NCI-H1436 (cell line): ENCODE measurements at places on chromosomes 5 and 9.

DNA sequence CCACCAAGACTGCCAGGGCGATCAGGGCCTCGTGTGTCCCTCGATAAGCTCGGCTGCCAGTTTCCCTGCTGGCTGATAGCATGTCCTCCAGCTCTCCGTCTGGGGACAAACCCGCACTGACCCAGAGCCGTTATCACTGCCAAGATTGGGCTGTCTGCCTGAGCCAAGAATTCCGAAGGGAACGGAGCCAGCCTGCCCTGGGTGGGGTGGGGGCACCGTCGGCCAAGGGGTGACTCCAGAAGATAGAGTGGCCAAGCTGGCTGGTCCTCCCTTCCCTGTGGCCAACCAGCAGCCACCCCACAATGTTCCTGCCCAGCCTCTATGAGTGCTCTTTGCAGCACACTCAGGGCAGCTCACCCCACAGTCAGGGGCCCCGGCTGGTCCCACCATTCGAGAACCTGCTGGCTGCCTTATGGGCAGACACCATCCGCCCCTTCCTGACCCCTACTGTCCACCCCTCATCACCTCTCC is 29.4 kb downstream of the HRH2 start:
- no peak for DNase-seq

DNA sequence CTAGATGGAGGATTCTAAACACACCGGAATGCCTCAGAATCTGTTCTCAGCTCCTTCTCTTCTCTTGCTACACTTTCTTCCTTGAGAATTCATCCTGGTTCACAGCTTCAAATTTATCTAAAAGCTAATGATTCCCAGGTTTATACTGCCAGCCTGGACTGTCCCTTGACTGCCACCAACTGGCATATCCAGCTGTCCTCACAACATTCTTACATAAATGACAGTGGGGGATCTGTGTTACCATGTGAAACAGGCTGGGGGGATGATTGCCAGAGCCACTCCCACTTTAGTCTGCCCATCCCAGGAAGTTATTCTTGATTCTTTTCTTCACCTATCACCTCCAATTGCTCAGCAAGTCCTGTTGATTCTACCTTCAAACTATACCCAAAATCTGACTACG is 27.2 kb upstream of the ZFR start:
- no peak for DNase-seq

DNA sequence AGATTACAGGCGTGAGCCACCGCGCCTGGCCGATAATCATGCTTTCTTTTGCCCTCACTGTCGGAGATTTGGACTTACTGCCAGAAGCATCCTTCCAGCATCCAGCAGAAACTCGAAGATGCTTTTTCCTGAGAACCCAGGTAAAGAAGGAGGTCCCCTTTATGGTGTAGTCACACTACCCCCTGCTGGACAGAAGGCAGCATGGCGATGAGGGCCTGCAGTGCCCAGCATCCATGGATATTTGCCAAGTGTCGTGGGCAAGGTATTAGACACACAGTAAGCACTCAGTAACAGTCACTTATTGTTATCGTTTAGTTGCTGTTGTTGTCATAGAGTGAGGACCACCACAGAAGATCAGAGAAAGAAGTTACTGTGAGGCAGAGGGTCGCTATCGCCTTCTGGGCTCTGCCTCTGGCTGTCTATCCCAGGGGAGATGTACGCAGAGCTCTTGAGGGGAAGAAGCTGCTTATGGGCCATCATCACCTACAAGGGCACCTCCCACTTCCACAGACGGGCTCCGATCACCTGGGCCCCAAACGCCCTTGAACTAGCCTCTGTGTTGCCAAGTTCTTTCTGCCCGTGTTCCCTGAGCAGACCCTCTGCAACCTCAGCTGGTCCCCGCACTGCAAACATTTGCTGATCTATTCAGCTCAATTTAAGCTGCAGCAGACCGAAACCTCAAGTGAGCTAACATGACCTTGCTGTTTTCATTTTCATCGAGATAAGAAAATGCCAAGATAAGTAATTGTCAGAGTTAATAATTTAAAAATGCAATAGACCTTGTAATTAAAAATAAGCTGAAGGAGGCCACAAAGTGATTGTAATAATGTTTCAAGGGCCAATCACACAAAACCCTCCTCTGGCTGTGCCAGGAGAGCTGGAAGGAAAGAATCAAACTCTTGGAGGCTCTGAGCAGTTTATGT is 23.9 kb downstream of the C5orf15 start:
- peak; percentile 74 for DNase-seq

DNA sequence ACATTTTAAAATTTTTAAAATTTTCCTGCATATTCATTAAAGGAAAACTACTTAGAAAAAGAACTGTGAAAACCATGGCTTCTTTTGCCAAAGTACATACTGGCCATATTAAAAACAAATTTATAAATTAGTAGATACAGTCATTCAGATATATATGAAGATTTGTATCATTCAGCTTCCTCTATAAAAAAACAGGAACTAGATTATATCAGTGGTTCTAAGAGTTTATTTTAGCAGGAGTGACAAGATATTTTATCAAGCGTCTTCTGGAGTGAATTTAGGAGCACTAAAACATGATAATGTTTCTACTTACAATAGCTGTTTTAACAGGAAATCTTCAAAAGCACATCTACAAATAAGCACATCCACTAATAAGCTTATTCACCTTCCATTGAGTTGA is 171.4 kb downstream of the RAPGEF6 start:
- no peak for DNase-seq

GRCh38 chr9:132585954-132586829 is 3.8 kb downstream of the BARHL1 start:
- DNase-seq: no peak

GRCh38 chr9:34552606-34552981 is 29.8 kb upstream of the ENHO start:
- DNase-seq: no peak

GRCh38 chr9:127458921-127459320 is 7.6 kb downstream of the LRSAM1 start:
- no peak for DNase-seq

DNA sequence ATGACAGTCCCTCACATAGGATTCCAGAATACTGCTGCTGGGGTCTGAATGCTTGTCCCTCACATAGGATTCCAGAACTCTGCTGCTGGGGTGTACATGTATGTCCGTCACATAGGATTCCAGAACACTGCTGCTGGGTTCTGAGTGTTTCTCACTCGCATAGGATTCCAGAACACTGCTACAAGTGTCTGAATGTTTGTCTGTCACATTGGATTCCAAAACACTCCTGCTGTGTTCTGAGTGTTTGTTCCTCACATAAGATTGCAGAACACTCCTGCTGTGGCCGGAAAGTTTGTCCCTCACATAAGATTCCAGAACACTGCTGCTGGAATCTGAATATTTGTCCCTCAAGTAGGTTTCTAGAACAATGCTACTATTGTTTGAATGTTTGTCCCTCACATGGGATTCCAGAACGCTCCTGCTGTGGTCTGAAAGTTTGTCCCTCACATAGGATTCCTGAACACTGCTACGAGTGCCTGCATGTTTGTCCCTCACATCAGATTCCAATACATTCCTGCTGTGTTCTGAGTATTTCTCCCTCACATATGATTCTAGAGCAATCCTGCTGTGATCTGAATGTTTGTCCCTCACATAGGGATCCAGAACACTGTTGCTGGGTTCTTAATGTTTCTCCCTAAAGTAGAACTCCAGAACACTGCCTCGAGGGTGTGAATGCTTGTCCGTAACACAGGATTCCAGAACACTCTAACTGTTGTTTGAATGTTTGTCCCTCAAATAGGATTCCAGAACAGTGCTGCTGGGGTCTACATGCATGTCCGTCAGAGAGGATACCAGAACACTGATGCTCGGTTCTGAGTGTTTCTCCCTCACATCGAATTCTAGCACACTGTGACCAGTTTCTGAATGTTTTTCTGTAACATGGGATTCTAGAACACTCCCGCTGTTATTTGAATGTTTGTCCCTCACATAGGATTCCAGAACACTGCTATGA is 200.4 kb downstream of the FOXD4L6 start:
- DNase-seq: no peak
